ENCODE measurements at places on chromosomes 1 and 21.

GRCh38 chr21:46226920-46227599 is 1.5 kb downstream of the LSS start:
- peak overlapping the region; percentile 45 for H3K27ac ChIP-seq
- H3K4me1 ChIP-seq: peaks cover 5% of the 10 kb centered on the region
- H3K27me3 ChIP-seq: no peaks in the 10 kb centered on the region
- peak; percentile 51 for DNase-seq
- peaks cover 8% of the 10 kb centered on the region for H3K36me3 ChIP-seq

GRCh38 chr1:236808564-236809130 is 13.6 kb downstream of the MTR start:
- no peaks in the 10 kb centered on the region for H3K27me3 ChIP-seq
- no peak overlapping the region for H3K27ac ChIP-seq
- peaks cover 41% of the 10 kb centered on the region for H3K36me3 ChIP-seq
- H3K4me1 ChIP-seq: no peaks in the 10 kb centered on the region
- no peak overlapping the region for H3K4me3 ChIP-seq

DNA sequence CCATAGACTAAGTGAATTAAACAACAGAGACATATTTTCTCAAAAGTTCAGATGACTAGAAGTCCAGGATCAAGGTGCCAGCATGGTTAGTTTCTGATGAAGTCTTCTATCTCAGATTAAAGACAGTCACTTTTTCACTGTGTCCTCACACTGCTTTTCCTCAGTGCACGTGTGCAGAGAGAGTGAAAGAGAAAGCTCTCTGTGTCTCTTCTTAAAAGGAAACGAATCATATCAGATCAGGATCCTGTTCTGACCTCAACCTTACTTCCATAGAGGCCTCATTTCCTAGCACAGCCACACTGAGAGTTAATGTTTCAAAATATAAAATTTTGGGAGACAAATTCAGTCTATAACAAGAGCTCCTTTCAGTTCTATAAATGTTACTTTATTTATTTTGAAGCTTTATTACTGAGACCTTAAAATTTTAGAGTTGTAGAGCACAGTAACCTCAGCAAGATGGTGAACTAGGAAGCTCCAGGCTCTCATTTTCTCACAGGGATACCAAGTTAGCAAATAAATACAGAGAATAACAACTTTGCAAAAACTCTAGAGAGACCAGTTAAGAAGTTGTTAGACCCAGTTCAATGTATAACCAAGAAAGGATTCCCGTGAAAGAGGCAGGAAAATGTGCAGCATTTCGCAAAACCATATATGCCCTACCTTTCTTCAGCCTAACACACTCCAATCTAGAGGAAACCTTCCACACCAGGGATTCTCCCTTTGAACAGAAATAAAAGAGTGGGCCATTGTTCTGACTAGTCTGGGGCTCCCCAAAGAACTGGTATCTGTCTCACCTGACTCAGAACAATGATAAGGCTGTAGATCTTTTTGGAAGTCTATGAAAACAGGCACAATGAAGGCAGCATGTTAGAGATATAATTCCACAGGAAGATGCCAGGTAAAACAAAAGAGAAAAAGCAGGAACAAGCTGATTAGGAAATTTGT is 372.2 kb downstream of the MRPL39 start:
- no peaks in the 10 kb centered on the region for H3K27me3 ChIP-seq
- H3K27ac ChIP-seq: peak overlapping the region; percentile 45
- H3K36me3 ChIP-seq: no peaks in the 10 kb centered on the region

DNA sequence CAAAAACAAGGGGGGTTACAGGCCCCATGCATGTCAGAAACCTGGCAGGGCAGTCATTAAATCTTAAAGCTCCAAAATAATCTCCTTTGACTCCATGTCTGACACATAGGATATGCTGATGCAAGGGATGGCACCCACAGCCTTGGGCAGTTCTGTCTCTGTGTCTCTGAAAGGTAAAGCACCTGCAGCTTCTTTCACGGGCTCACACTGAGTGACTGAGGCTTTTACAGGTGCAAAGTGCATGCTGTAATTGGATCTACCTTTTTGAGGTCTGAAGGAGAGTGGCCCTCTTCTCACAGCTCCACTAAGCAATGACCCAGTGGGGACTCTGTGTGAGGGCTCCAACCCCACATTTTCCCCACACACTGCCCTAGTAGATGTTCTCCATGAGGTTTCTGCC is 1309.0 kb upstream of the B3GALT2 start:
- DNase-seq: no peak
- H3K36me3 ChIP-seq: no peaks in the 10 kb centered on the region
- H3K27ac ChIP-seq: no peak overlapping the region
- no peak overlapping the region for H3K4me3 ChIP-seq
- no peaks in the 10 kb centered on the region for H3K4me1 ChIP-seq
- no peaks in the 10 kb centered on the region for H3K27me3 ChIP-seq

- H3K36me3 ChIP-seq: no peaks in the 10 kb centered on the region
- H3K27ac ChIP-seq: no peak overlapping the region
- H3K4me3 ChIP-seq: peak overlapping the region; percentile 57
- no peaks in the 10 kb centered on the region for H3K27me3 ChIP-seq
Observed at GRCh38 chr1:32539584-32540571, 651 bp downstream of the ZBTB8A start.

All from GM12878 (cell line).